ENCODE measurements at places on chromosomes 5 and 9.

GRCh38 chr5:163475411-163475810, 15.0 kb downstream of the HMMR start:
- no peak for DNase-seq

DNA sequence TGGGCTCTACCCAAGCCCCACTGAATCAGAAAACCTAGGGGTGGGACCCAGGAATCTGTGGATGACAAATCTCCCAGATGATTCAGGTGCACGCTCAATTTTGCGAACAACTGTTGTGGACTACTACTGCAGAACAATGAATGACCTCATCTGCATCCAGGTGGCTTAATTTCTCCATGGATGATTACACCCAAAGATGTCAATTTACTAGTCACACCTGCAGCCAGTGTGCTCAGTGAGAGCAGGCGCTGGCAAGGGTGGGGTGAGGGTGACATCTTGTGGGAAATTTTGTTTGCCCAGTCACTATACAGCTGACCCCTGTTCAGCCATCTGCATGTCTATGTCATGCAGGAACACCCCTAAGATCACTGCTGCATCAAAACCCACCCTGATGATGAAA, 118.2 kb downstream of the ENTREP1 start:
- DNase-seq = no peak

- DNase-seq = no peak
Observed at GRCh38 chr5:9644630-9645029, 14.5 kb upstream of the TAS2R1 start.

DNA sequence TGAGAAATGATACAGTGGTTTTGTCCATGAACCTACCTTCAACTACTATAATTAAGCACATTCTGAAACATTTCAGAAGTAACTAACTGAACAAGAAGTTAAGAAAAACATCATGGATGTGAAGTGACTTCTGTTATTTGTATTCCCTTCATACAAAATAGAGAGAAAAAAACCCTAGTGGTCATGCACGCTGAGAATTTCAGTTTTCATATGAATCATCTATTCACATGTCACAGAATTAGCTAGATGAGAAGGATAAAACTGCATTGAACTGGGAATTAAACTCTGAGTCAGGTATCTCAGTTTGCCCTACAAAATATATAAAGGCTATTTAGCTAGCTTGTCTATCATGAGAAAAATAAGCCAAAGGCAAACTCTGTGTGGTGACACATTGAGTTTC, 451.8 kb upstream of the FTMT start:
- DNase-seq = no peak

GRCh38 chr9:35834260-35835215, 5.5 kb downstream of the TMEM8B start:
- no peak for DNase-seq

GRCh38 chr5:98631311-98632054, 142.0 kb upstream of the RGMB start:
- DNase-seq = no peak

- DNase-seq = peak; percentile 16
Observed at GRCh38 chr9:5652821-5653220, 23.9 kb downstream of the RIC1 start.

DNA sequence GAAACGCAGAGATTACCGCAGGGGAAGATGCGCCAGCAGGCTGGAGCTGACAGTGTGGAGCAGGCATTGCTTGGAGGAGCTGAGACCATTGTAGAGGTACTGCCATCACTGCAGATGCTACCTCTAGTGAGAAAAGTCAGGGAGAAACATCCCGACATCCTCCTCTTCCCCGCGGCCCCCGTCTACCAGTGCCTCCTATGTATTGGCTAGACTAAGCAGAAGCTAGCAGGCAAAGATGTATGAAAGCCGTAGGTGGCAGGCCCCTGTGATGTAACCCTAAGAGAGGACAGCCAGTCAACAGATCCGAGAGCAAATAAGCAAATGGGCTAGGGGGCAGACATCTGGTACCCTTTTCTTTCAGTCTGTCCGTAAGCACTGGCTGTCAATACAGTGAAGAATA, 115.5 kb upstream of the ACTBL2 start:
- no peak for DNase-seq

GRCh38 chr5:95411474-95411873, 20.3 kb downstream of the FAM81B start:
- peak; percentile 9 for DNase-seq

- no peak for DNase-seq
Observed at GRCh38 chr9:110890416-110890815, 147.9 kb downstream of the LPAR1 start.

DNA sequence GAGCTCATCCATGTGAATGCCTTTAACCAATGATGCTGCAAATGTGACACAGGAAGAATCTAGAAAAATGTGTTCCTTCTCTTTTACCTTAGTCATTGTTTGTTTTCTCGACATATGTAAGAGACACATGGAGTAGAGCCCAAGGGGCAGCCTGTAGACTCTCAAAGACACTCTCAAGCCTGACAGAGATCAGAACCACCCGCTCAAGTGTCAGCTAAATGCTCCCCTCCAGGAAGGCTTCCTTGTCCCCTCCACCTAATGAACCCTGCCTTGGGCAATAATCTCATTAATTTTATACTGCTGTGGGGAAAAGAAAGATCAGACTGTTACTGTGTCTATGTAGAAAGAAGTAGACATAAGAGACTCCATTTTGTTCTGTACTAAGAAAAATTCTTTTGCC, 157.4 kb downstream of the MUSK start:
- DNase-seq = no peak

DNA sequence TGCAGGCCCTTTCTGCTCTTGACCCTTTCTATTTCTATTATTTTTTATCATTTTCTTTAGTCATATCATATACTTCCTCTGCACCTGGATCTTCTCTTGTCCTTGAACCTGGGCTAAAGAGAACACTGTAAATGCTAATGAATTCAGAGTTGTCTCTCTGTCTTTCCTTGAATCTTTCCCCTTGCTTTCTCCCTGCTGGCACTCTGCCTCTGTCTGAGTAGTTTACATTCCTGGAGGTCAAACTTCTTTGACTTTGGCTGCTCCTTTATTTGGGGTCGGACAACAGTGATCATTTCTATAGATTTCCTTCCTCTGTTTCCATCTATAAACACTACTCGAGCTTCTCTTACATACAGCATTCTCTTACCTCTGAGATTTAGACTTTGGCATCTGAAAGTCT, 47.1 kb downstream of the IZUMO3 start:
- DNase-seq = no peak

DNA sequence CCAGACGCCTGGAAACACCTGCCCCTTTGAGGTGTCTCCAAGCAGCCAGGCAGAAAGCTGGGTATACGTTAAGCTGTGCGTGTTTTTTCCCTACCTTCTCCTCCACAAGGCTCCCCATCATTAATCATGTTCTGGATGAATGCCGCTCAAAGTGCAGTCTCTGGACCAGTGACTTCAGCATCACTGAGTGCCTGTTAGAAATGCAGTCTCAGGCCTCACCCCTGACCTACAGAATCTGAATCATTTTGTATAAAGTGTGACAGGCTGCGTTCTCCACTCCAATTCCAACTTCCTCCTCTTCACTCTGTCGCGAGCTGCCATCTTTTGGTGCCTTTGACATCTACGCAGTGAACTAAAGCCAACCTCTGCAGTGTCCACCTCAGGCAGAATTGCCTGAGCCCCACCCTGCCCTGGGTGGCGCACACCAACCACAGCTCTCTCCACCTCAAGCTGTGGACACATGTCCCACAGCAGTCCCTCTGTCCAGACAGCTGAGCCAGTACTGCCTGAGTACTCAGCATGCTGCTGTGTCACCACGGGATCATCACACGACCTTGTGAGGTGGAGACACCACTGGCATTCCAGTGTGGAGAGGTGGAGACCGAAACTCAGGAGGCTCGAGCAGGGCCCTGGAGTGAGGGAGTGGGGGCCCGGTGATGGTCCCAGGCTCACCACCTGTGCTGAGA, 14.2 kb downstream of the PTPN3 start:
- DNase-seq = no peak

DNA sequence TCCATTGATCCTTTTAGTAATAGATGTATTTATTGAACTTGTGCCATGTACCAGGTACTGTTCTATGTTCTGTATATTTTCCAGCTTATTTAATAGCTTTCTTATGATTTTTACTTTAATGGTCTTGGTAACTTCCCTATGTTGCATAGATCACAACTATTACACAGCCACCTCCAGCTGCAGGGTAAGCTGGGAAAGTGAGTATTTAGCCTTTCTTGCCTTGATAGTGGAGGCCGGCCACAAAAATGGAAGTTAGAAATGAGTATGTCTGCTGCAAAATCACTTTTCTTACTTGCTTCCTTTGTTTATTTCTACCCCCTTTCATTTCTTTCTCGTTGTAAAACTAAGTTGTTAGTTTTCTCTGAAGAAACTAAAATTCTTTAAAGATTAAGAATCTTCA, 43.1 kb upstream of the ANKDD1B start:
- peak; percentile 20 for DNase-seq

- DNase-seq = no peak
Observed at GRCh38 chr5:144028058-144028457, 142.4 kb downstream of the YIPF5 start.

- no peak for DNase-seq
Observed at GRCh38 chr9:25003686-25004085, 458.0 kb upstream of the IZUMO3 start.

DNA sequence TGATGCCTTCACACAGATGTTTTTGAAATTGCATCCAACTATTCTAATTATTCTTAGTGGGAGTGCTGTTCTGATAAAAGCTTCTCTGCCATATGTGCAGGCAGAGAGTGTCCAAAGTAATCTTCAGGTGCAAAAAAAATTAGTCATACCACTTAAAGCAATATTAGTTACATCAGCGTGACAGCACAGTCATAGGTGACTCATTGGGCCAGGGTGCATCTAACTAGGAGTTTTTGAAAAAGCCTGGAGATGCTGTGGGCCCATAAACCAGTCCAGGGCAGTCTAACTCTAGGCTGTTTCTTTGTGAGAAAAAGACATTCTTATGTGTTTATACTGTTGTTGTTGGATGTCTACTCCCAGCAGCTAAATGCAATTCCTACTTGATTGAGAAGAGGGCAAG, 33.0 kb upstream of the C6 start:
- DNase-seq = no peak

DNA sequence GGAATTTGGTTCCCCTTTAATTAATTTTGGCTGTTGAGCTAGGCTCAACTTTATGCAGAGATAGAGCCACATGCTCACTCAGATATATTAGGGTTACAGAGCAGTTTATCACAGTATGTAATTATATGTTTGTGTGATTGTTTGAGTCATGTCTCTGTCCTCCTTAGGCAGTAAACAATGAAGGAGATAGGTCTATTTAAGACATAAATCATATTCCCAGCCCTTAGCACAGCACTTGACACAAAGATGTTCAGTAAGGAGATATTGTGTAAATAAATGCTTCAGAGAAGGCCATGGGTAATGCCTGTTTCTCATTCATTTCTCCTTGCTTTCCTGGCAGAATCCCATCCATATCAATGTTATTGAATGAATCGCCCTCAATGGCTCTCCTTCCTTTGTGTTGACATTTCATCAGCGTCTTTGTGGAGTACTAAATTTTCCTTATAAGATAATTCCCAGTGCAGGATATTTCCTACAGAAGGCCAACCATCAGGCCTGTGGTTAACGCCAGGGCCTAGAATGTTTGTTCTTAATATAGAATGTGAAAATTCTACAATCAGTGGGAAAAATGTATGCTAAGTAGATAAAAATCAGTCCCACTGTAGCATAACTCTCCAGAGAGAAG, 408.0 kb downstream of the EBF1 start:
- no peak for DNase-seq

- DNase-seq = no peak
Observed at GRCh38 chr5:173450188-173450587, 122.0 kb upstream of the STC2 start.

DNA sequence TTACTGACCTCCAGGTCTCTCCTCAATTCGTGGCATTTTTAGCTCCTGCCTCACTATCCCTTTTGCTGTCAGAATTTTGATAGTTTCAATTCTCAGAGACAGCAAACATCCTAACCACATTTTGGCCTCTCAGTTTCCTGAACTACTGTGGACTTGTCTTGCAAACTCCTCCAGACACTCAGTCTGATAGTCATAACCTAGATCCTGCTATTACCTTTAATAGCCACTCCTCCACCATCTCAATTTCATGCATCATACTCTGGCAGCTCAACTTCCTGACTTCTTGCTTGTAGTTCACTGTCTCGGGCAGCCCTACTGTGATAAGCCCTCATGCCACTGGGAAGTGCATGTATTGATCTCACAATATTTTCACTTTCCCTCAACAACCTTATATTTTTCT, 481.8 kb upstream of the CDH18 start:
- DNase-seq = no peak

GRCh38 chr9:120693700-120694008, 20.6 kb downstream of the MEGF9 start:
- DNase-seq = no peak

DNA sequence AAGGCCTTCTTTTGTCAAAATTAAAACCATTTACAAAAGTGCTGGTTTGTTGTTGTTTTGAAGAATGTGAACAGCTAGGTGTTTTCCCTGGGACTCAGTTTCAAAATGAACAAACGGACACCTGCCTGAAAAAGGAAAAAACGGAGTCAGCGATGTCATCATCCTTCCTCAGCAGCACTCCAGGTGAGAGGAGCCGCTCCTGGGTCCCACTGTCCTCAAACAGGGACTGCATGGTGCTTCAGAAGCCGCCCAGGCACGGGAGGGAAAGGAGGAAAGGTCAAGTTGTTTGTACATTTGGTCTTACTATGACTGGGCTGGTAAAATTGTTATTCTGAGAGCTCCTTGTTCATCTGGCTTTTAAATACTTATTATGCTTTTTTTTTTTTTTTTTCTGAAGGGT, 69.0 kb upstream of the ZSWIM6 start:
- no peak for DNase-seq

GRCh38 chr9:94813379-94813778, 86.9 kb downstream of the AOPEP start:
- DNase-seq = no peak

- no peak for DNase-seq
Observed at GRCh38 chr9:114779352-114779845, 26.4 kb downstream of the TNFSF15 start.

DNA sequence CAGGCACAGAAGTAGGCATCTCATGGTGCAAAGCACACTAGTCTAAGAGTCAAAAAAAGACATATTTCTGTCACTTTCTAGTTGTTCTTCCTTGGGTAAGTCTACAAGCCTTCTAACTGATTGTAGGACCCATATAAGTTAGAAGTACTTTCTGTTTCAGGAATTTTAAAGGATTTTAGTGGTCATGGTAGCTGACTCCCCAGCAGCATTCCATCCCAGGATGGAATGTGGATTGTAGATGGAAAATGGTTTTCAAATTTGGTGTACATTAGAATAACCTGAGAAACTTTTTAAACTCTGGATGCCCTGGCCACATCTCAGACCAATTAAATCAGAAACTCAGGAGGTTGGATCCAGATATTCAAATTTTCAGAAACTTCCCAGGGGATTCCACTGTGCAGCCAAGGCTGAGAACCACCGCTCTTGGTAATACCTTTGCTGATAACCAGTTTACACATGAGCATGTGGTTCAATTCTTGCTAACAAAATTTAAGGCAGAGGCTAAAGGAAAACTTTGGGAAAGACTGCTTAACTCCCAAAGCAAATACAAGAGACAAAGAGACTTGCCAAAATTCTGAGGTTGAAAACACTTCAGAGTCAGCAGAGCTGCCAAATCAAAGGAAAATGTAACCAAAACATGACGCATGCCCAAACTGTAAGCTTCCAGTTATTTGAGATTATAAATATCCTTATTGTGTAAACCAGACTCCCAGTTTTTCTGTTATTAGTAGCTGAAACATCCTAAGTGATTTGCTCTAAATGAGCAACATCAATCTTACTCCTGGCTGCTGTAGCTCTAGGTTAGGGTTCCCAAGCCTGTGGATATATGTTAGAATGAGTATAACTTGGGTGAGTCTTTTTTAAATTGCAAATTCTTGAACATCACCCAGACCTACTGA, 145.4 kb upstream of the MTAP start:
- DNase-seq = no peak

GRCh38 chr5:139082813-139083498, 115.2 kb downstream of the SIL1 start:
- DNase-seq = no peak

Data from hematopoietic multipotent progenitor cell treated with erythropoietin and hydrocortisone succinate and interleukin-3 and kit ligand, for 6 days (in vitro differentiated cells).